ENCODE measurements at places on chromosomes 2 and 18.

DNA sequence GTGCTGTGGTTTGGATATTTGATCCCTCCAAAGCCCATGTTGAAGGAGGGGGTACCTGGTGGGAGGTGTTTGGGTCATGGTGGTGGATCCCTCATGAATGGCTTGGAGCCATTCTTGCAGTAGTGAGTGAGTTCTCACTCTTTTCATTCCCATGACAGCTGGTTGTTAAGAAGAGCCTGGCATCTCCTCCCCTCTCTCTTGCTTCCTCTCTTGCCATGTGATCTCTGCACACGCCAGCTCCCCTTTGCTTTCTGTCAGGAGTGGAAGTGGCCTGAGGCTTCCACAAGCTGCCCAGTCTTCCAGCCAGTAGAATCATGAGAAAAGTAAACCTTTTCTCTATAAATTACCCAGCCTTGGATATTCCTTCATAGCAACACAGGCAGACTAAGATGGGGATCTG is 8.6 kb downstream of the ADD2 start:
- DNase-seq, result no peak

DNA sequence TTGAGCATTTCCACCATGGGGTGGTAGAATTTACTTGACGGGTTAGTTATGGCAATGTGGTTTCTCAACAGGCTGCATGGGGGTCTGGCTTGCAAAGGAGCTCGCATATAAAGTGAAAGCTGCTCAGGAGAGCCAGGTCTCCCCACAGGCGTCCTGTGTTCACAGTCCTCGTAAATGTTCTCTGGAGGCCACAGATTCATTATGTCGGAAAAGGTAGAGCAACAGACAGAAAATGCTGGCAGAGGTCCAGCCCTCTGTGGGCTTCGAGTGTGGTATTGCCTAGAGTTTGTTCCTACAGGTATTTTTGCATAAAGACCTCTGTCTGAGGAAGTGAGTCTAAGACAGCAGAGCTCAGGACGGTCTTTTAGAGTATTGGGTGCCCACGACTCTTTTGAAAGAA is 96.4 kb downstream of the CDCA7 start:
- no peak for DNase-seq

DNA sequence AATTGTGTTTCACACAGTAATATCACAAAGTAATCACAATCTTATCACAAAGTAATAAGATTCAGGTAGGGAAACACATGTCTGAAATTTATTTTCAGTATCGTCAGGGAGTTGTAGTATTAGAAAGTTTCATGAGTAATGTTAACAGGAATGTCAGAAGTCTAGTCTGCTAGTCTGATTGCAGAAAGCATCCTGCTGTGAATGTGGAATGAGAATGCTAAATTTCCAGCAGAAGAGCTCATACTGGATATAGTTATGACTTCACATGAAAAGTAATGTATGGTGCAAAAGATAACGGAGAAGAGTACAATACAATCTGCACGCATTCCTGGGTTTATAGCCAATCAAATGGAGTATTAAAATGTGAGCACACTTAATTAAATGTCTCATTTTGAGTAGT is 494.7 kb upstream of the SETBP1 start:
- DNase-seq, result no peak

GRCh38 chr18:45355944-45356520 is 259.2 kb upstream of the SLC14A2 start:
- no peak for DNase-seq

DNA sequence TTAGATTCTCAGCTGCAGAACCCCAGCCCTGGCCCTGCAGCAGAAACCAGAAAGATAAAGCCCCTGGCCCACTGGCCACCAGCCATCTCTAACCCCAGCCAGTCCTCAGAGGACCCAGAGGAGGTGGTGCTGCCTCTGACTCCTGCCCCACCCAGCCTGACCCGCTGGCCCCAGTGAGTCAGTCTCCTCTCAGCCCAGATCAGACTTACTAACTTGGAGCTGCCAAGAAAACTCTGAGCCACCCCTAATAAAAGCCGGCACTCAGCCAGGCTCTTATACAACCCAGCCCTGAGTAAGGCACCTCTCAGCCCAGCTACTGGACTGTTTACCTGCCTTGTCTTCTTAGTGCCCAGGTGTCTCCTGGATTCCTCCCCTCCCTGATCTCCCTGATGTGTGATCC is 2.0 kb downstream of the SLC14A2 start:
- DNase-seq, result no peak

GRCh38 chr2:239457586-239458445 is 57.0 kb upstream of the HDAC4 start:
- DNase-seq, result no peak

GRCh38 chr2:5959836-5960820 is 267.9 kb downstream of the SOX11 start:
- no peak for DNase-seq

- no peak for DNase-seq
These were observed 118.9 kb upstream of the POU3F3 start for GRCh38 chr2:104734937-104735586.

DNA sequence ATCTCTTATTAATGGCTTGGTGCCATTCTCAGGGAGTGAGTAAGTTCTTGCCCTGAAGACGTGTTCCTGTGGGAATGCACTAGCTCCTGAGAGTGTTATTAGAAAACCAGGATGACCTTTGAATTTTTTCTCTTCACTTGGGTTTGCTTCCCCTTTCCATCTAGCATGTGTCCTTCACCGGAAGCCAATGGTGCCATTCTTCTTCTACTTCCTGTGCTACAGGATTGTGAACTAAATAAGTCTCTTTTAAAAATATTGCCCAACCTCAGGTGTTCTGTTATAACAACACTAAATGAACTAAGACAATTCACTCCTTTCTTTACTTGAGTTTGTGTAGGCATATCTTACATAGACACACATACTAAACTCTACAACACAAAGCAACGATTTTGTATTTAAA is 447.0 kb downstream of the SOX11 start:
- no peak for DNase-seq

GRCh38 chr2:226483745-226484619 is 315.6 kb downstream of the IRS1 start:
- DNase-seq, result no peak

GRCh38 chr18:3411854-3412268 is 38.1 kb upstream of the TGIF1 start:
- no peak for DNase-seq

DNA sequence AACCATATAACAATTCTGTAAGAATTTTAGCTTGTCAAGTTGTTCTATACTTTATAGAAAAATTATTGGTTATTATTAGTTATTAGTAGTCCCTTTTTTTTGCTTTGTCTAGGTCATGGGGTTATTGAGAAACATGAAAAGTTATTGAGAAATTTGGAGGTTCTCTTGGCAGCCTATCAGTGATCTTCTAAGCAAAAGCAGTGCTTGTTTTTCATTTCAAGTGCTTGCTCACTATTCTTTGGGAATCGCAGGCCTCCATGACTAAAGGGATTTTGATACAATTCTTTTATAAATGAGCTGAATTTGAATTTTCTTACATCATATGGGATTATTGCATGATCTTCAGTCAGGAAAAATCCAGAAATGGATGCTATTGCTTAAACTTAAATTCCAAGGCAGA is 25.8 kb downstream of the PLEKHA3 start:
- no peak for DNase-seq

DNA sequence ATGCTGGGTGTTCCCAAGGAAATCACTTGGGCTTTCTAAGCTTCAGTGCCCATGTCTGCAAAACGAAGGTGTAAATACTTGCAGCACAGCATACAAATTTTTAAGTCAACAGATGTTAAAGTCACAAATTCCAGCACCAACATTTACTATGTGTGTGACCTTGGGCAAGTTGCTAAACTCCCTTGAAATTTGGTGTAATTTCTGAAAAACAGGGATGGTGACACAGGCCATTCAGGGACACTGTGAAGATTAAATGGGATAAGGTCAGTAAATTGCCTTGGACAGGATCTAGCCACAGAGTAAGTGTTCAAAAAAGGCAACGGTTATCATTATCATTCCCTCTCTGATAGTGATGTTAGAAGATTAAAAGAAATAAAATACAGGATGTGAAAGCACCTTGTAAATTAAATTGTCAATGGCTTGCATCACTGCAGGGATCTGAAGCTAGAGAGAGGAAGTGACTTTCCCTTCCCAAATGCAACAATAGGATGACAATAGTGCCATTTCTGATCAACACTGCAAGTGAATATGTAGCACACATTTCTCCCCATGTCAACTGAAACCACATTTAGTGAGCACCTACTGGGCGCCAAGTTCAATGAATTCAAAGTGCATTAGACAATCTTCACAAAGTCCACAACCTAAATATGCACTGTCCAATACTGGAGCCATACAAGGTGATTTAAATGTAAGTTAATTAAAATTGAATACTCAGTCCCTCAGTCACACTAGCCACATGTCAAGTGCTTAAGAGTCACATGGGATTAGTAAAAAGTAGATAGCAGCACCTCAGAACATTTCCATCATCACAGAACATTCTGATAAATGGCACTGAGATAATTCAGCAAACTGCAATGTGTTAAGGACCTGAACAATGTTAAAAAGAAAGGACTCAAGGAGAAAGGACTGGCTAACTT is 81.2 kb downstream of the STK39 start:
- no peak for DNase-seq

DNA sequence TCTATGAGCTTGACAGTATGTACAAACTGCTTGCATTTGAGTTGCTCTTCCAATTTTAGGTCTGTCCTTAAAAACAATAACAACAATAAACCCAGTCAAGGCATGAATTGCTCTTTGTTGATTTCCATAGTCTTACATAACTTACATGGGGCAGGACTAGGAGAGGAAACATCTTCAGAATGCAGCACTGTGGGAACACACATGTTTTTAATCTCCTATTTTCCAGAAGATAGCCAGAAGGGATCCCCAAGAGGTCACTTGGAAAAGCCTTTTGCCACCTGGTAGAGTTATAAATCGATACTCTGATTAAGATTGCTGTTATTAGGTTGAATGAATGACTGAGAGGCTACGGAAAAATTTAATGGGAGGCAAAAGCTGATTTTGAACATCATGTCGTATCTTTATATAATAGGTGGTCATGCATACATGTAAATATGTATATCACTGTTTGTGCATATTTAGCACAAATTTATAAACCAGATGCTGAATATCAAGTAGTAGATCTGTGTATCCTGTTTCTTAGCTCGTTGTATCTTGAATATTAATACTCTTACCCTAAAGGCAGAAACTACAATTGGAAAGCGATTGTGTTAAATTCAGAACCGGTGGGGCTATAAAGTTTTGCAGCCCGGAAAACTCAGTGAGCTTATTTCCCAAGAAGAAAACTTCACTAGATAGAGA is 479.4 kb upstream of the TCF4 start:
- DNase-seq, result no peak

DNA sequence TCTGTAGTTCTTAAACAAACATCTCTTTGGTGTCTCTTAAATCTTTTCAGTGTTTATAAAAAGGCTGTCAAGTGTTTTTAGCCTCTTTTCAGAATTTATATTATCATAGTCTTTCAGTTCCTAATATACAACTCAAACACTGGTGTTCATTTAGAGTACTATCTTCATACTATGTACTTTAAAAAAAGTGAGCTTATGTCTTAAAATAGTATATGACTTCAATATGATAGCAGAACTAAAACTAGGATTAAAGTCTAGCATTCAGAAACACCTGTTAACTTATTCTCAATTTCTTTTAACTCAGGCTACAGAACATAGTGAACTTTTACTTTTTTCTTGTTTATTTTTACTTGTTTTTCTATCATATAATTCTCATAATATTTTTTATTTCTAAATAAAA is 14.7 kb upstream of the IKZF2 start:
- no peak for DNase-seq

DNA sequence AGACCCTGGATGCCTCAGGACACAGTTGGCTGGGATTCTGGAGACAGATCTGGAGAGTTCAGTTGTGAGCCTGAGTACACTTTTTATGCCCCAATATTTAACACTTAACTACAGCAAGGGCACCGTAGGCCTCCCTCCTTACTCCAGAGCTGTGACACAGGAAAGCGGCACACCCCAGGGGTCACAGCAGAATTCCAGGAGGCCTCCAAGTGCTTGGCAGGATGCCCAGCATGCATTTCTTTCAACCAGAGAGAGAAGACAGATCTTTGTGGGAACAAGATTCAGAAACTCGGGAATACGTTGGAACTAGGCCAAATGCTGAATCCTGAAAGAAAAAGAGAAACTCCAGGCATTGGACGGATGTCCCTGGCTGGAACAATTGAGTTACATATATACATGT is 199.2 kb upstream of the NT5C1B start:
- DNase-seq, result no peak

DNA sequence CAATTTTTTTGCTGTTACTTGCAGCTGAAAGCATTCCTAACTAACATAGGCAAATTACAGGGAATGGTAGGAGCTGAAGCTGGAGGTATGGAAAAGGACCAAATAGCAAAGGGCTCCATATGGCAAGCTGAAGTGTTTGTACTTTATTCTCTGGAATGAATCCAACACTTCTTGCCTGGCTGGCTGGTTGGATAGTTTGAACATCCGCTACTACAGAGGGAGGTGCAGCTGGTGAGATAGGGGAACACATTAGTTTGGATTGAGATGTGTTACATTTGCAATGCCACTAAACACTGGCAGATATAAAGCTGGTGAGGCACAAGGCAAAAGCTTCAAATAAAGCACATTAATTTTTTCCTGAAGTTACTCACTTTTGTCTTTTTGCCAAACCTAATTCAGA is 291.5 kb downstream of the SP3 start:
- no peak for DNase-seq

- DNase-seq, result no peak
These were observed 125.8 kb upstream of the CDH19 start for GRCh38 chr18:66729442-66730239.

DNA sequence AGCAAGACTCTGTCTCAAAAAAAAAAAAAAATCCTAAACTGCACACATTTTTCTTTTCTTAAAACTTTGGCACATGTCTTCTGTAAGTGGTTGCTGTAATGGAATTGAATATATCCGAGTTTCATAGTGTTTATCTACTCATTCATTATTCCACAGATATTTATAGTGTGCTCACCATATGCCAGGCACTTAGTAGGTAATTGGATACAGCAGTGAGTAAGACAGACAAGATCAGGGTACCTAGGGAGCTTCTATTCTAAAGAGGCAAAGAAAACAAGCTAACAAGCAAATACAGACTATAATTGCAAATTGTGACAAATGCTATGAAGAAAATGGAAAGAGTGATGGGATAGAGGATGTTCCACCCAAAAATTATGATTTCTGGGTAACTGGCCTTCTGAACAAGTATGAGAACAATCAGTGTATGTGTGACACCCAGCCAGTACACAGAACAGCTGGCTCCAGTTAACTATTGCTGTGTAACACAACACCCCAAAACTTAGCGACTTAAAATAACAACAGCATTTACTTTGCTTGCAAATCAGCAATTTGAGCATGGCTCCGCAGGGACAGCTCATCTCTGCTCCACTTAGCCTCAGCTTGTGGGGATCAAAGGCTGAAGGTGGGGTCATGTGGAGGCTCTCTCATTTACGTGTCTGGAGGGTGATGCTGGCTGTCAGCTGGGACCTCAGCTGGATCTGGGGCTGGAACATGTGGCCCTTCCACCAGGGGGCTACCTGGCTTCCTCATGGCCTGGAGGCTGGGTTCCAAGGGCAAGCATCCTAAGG is 224.9 kb downstream of the INSIG2 start:
- DNase-seq, result no peak
